ENCODE measurements at places on chromosomes 1 and 21.

GRCh38 chr1:222239130-222239529, 308.8 kb downstream of the HHIPL2 start:
- DNase-seq = no peak

DNA sequence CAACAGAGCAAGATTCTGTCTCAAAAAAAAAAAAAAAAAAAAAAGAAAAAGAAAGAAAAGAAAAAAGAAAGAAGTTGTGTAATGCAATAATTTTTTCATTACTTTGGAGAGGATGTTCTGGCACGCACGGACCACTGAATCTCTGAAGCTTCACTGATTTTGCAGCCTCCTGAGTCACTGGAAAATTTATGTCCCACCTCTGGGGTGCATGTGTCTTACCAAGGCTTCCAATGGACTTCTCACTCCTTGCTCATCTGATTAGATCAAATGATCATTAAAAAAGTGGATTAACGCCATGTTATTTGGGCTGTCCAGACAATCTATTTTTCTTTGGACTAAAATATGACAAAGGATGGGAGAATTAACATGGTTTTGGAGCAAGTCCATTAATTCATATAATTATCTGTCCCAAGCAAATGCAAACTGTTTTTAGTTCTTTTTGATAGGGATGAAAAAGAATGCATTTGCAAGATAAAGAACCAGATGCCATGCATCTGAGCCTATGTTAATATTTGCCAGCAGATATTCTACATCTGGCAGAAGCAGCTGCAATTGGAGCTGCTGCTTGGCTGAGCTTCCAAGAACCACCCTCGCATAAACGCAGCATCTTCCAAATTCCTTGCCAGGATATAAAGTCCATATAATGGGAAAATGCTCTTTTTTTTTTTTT, 10.1 kb upstream of the MAP1LC3C start:
- DNase-seq = no peak

GRCh38 chr1:223363856-223364684, at the start of gene SUSD4:
Gene SUSD4 (minus strand): TSS chr1:223364176. CDS start chr1:223363425, 751 bp downstream.
- DNase-seq = peak; percentile 27

- DNase-seq = peak; percentile 15
These were observed 24.0 kb downstream of the LRRC8D start for GRCh38 chr1:89844860-89845259.

Data from activated CD4-positive, alpha-beta T cell treated with anti-CD3 and anti-CD28 coated beads, Interleukin-2, amount 50 U/mL, for 24 hours (primary cell).